ENCODE measurements at places on chromosomes 3 and 15. TPM values are rescaled to one million over a fixed set of nuclear protein-coding genes. Genes with fewer than 3 reads are reported as not detected.

The LRRC34 gene
- 3.8 TPM for total RNA-seq

The GOLGA8O gene
- 1.0 TPM for total RNA-seq

- no peak for DNase-seq
Measured at GRCh38 chr15:59367022-59367451, 5.6 kb downstream of the MYO1E start.

GRCh38 chr15:88391700-88392099 lies 75.5 kb downstream of the MRPL46 start:
- DNase-seq: no peak

- DNase-seq: no peak
Measured at GRCh38 chr3:100720426-100720825, 11.1 kb downstream of the TFG start.

Measured in activated CD4-positive, alpha-beta T cell treated with anti-CD3 and anti-CD28 coated beads for 36 hours (primary cell).